ENCODE measurements at places on chromosomes 3 and 15.

DNA sequence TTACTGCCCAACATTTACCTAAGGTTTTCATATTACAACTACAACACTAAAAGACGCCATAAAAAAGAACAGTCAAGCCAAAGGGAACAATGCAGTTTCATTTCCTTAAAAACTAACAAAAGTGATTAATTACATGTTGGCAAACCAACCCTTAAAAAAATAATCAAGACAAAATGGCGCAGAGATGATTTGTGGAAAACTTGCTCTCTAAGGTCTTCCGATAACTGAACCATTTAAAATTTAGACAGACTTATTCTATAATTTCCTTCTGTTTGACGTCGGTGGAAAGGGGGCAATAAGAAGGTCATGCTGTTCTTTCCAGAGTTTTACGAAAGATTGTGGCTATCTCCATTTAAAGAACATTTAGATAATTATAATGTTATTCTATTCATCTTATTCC, 87.6 kb downstream of the RYK start:
- DNase-seq = no peak

GRCh38 chr3:56980243-56980642, 80.2 kb upstream of the SPATA12 start:
- DNase-seq = no peak

DNA sequence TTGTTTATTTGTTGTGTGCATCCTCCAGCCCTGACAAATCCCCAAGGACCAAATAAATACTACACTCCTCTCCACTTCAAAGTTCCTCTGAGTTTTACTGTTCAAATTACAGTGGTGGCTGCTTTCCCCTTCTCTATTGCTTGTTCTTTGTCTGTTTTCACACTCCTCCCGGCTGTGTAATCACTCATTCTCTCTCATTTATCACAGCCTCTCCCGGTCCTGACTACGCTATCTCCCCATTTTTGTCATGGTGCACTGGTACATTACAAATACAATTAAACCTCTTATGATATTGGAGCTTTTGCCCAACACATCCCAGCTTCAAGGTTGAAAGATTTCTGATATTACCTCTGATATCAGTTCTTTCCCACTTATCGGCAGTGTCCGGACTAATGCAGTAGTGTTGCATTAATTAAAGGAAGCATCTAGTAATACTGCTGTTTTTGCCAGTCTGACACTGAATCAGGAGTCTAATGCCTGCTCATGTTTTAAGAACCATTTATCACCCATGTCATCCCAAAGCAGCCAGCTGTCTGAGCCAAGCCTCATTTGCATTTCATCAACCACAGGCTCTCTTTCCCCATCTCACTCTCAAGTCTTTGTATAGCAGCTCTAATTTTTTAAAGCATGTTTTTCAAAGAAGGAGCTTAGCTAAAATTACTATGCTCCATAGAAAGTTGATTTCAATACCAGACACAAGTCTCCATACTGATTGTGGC, 740.5 kb downstream of the ROBO2 start:
- DNase-seq = no peak

DNA sequence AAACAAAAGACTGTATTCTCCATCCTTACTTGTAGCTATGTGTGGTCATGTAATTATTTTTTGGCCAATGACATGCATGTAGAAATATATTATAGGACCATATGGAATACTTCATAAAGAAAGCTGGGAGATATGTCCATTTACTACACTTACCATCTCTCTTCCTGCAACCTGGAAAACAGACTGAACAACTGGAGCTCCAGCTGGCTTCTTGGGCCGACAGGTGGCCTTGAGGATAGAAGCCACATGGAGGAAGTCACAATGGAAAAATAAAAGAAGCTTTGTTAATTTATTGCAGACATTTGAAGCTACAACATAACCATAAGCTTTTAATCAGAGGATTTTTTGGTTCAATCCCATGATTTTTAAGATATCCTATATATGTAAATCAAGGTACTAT, 167.9 kb upstream of the CBLB start:
- DNase-seq = no peak

DNA sequence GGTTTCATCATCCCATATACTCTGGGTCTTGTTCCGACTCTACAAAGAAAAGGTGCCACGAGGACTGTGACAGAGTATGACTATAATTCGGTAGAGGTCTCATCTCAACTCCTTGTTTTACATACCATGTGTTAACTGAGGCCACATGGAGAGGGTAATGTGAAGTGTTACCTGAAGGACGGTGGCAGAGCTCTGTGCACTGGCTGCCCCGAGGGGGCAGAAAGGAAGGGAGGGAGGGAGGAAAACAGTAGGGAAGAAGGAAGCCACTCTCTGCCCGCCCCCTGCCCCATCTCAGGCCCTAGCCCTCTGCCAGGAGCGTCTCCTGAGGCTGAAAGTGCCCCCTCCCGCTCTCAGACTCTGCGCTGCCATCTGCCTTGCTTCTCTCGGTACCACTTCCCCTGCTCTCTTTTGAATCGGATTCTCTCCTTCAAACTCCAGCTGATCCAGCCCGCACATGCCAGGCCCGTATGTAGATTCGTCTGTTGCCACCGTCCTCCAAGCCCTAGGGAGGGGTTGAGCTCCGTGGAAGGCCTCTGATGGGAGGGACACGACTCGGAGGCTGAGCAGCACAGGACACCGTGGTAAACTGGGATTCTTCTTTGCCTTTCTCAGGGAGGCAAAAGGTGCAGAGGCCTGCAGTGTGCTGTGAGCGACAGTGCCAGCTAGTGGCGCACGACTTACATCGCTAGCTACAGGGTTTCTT, 70.5 kb upstream of the ATP10A start:
- peak; percentile 71 for DNase-seq

GRCh38 chr3:186824430-186825139, 17.9 kb upstream of the ADIPOQ start:
- no peak for DNase-seq
